Hematopoietic multipotent progenitor cell treated with erythropoietin and hydrocortisone succinate and interleukin-3 and kit ligand, for 15 days (in vitro differentiated cells): ENCODE measurements at places on chromosomes 3 and 15.

GRCh38 chr3:180987344-180987743 is 2.2 kb downstream of the DNAJC19 start:
- DNase-seq: no peak

DNA sequence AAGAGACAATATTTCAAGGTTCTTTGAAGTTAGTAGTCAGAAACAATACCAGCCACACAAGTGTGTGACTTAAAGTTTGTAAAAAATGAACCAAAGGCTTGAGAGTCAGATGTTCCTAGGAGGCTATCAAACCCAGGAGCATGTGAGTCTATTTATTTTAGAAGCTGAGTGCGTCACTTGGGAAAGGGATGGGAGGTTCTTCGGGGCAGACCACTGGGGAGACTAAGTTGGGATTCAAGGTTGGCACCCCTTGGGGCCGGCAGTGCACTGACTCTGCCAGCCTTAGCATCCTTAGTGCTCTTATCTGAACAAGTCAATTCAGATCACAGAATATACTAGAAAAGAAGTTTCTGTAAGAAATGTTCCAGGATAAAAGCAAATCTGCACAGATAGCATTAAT is 50.1 kb upstream of the POLR2M start:
- DNase-seq: no peak

DNA sequence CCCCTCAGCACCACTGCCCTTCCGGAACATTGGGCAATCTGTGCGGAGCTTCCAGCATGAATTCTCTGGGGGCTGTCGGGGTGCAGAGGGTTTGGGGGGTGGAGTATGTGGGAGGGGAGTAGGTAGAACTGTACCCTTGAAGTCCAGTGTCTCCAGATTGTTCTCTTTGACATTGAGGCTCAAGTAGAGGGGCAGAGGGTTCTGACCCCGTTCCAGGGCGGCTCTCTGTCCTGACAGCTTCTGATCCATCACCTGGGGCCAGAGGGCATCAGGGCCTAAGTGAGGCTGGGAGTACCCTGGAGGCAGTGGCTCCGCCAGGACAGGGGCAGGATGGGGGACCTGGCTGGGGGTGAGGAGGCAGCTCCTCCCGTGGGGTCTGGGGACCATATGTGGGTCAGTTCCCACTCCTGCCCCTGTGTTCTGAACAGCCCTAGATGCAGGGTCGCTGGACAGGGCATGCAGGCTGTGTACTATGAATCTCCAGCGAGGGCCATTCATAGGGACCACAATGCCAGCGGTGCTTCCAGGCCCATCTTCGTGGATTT is 22.1 kb downstream of the PLA2G4D start:
- DNase-seq: no peak

DNA sequence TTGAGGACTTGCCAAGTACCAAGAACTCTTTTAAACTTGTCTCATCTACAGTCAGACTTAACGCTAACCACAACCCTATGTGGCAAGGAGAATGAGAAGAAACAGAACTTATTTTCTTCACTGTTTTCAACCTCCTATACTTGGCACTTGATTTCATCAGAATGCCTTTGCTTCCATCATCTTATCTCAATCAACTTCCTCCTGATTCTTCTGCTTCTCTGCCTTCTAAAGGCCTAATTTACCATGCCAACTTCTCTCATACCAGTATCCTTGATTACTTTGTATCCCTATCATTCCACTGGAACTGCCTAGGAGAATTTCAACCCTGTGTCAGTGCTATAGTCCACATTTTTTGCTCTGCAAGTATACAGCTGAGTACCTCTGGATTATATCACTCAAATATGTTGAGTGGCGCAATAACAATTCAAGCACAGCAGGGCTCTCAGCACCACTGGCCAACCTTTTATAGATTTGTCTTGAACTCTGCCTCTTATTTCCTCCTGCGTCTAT is 413.6 kb downstream of the ROBO1 start:
- DNase-seq: no peak

DNA sequence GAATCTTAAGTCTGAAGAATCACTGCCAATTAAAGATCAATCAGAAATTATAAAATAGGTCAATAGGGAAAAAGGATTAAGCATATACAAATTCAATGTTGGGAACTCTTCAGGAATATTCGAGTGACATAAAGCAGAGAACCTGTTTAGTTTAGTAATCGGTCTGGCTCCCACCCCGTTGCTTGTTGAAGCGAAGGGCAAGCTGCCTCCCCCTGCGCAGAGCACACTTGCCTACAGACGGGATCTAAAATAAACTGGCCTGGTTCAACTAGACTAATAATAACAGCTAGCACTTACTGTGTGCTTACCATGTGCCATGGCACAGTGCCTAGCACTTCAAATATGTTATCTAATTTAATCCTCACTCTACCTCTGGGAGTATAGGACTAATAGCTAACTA is 8.6 kb downstream of the SEMA6D start:
- no peak for DNase-seq

DNA sequence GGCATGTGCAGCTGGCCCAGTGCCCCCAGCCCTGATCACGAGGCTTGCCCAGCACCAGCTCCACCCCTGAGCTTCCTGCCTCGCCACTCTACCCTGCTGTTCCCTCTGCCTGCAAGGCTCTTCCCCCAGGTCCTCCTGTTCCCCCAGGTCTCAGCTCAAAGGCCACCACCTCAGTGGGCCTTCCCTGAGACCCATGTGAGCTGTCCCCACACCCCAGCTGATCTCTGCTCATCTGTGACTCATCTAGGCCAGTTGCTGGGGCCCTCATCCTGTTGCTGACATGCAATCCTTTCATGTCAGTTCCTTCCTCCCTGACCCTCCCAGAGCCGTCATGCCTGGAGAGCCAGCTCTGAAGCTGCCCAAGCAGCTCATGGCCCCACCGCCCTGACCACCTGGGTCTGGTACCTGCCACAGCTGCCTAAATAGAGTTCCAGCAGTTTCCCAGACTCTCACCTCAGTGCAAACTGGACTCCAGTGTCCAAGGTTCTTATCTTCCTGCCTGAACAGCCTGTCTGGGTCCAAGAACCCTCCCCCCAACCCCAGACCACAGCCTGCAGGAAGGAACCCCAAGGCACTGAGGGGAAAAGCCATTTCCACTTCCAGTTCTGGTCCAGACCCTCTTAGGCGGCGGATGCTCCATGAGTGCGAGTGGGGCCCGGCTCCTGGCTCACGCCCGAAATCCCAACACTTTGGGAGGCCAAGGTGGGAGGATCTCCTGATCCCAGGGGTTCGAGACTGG is 116.6 kb upstream of the IQSEC1 start:
- DNase-seq: no peak

DNA sequence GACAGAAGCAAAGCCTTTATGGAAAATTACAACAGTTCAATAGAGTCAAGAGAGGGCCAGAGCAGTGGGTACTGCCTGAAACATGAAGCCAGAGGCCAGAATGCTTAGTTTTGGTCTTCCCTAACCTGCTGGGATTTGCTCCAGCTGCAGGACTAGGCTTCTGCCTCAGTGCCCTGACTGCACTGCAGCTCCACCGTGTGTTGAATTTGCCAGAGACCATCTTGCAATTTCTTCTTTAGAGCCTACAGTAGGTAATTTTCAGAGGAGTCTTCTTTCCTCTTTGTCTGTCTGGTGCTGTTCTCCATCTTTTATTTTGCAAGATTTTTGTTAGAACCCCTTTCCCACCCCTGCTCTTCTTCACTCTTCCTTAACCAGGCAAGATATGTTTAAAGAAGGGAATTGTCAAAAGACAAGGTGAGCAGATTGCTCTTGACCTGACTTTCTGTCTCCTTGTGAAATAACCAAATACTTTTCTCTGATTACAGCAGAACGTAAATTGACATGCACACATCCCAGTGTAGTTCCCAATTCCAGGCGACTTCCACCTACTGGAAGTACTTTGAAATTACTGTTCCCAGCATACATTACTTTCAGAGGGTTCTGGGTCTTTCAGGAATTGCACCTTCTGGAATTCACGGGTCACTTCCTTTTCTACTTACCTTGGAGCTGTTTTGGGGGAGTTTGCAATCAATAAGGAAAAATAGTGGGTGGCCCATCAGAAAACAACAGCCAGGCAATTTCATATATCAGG is 161.2 kb downstream of the MINAR1 start:
- no peak for DNase-seq

DNA sequence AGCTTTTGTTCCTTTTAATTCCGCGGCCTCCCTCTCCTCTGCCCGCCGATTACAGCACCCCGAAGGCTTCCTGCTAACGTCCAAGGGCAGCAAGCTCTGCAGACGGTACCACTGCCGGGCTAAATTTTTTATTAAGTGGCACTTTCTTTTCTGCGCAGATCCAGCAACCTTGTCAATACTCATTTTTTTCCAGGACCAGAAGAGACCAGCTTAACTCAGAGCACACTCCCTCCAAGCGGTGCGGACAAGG is 542 bp upstream of the MEIS2 start:
- no peak for DNase-seq

DNA sequence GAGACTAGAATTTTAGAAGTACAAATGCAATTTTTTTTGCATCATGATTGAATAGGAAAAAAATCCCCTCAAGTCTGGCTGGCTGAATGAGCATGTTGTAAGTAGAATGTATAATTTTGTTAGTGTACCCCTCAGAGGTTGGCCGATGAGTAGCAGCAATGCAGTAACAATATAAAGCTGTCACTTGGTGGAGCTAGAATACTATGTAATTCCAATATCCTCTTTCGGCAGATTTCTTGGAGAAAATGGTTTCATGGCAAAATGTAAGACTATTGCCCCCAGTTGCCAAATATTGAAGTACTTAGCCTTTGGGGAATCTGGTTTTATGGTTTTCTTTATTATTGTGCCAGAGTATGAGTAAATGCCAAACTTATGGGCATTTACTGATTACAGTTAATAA is 39.8 kb upstream of the SGO1 start:
- no peak for DNase-seq

- no peak for DNase-seq
These were observed 483.4 kb downstream of the FOXP1 start for GRCh38 chr3:71099997-71100719.

- DNase-seq: no peak
These were observed 6.7 kb upstream of the ACAD9 start for GRCh38 chr3:128872744-128873143.

DNA sequence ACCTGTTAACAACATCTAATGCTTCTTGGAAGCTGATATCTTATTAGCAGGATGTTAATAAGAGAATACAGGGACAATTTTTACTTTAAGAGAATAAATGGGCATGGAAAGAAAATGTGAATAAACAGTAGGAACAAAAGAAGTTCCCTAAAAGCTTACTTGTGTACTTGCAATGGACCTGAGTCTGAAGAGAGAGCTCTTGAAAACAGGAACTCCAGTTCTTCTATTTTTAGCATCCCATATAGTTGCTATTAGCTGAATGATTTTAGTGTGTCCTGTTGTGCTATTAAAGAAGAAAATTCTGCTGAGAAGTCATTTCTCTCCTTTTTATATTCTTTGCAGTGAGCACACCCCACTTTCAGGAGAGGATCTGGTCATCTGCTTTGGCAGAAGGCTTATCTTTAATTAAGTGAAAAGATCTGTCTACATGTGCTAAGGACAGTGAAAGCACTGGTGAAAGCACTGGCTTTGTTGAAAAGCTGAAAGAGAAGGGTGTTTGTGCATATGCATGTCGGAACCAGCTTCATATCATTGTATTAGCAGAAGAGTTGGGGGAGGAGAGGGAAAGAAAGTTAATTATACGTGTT is 1.4 kb upstream of the ST3GAL6 start:
- DNase-seq: no peak

DNA sequence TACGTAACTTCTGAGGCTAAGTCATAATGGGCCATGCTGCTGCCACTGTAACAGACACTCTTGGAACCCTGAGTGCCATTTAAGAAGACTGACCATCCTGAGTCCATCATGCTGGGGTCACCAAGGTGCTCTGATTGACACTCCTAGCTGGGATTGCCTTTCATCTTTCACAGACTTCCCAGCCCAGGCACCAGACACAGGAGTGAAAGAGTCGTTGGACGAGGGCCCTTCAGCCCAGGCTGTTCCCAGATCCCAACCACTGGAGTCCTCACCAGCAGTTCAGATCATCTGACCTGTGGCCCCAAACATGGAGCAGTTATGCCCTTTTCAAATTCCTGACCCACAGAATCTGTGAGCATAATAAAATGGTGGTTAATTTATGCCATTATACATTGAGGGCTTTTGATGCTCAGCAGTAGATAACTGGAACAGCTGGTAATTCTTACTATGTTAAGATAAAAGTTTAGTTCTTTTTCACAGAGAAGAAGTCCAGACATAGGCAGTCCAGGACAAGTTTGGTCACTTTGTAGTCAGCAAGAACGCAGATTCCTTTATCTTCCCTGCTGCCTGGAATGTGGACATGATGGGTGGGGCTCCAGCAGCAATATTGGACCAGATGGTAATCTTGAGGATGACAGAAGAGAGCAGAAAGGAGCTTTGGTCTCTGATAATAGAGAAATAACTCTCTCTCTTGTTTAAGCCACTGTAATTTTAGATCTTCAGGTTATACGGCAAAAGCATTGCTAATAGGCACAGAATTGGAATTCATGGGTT is 7.3 kb upstream of the EHD4 start:
- DNase-seq: no peak

DNA sequence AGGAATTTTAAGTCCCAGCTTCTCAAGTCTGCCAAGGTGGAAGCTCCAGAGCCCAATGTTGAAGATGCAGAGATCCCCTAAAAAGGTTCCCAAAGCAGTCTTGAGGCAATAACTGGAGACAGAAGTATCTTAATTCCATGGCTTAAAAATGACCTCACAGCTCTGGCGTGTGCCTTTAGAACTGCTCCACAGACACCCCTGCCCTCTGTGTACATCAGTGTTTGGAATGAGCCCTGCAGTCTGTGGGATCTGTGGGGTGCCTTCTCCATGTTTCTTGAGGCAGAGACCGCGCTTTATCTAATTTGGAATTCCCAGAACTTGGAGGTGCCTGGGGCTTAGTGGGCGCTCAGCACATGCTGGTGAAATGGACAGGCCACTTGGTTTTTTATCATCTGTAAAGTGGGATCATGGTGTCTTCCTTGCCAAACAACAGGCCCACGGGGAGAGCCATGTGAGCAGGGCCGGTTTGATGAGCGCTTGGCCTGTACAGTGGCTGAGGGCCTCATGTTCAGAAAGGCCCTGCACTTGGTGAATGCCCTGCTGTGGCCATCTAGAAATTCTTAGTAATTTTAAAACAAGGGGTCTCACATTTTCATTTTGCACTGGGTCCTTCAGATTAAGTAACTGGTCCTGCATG is 7.1 kb downstream of the ITGA11 start:
- DNase-seq: no peak

- no peak for DNase-seq
These were observed 20.1 kb upstream of the PLSCR5 start for GRCh38 chr3:146625186-146625775.

GRCh38 chr3:65854606-65855304 is 184.0 kb downstream of the MAGI1 start:
- DNase-seq: no peak

- DNase-seq: no peak
These were observed 10.4 kb downstream of the CLDN11 start for GRCh38 chr3:170429050-170429449.

- DNase-seq: no peak
These were observed 361.7 kb downstream of the FEZF2 start for GRCh38 chr3:62011666-62012065.

- no peak for DNase-seq
These were observed 1.7 kb downstream of the CCDC9B start for GRCh38 chr15:40338921-40339620.
